Kidney tubule cell (primary cell): ENCODE measurements at places on chromosomes 3 and 15.
A peak's percentile ranks its signal among the peaks of the same experiment; 100 is the strongest.

- DNase-seq, result peak; percentile 30
Measured at GRCh38 chr3:174441588-174442301, 417.4 kb upstream of the NAALADL2 start.

- no peak for DNase-seq
Measured at GRCh38 chr3:128801779-128802380, 75.9 kb downstream of the RAB7A start.

DNA sequence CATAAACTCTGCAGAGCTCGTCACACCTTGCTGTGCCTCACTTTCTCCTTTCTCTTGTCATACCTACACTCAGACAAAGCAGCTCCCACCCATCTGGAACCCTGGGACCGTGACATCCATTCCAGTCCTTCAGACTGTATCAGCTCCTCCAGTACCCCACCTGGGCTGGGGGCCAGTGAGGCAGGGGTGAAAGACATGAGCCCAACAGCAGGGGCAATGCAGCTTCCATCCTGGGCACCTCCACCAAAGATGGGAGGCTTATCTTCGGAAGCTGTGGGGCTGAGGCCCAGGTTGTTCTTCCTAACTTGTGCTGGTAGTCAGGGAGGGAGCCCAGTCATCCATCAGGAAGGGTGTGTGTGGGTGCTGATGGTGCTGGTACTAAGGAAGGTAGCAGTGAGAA lies 109.2 kb downstream of the EEFSEC start:
- no peak for DNase-seq

DNA sequence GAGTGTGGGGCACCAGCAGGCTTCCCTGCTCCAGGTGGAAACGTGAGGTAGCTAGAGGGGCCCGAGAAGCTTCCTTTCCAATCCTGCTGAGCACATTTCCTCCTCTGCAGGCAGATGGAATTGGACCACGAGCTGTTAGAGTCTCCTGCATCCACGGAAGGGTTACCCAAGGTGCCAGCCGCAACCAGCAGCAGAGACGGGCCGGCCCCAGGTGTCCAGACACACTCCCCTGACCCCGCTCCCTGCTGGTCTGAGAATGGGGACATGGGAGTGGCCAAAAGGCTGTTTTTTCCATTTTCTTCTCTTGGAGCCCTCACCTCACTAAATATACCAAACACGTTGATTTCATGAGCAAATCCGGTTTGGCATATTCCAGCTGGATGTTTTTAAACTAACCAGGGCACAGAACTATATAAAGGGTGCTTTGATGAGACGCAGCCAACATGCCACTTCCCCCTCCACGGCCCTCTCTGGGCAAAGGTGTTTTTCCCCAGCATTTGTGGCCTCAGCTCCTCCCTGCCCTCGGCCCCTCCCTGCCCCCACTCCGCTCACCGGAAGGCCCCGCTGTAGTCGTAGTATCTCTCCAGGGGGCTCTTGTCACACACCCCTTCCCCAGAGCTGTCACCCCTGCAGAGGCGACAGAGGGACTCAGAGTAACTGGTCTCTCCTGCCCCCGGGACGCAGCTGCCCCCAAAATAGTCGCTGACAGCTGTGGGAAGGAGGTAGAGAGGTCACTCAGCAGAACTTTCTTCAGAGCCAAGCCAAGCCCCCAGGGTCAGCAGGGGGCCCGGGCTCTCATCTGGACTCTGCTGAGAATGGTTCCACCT lies 7.0 kb downstream of the MELTF start:
- no peak for DNase-seq

DNA sequence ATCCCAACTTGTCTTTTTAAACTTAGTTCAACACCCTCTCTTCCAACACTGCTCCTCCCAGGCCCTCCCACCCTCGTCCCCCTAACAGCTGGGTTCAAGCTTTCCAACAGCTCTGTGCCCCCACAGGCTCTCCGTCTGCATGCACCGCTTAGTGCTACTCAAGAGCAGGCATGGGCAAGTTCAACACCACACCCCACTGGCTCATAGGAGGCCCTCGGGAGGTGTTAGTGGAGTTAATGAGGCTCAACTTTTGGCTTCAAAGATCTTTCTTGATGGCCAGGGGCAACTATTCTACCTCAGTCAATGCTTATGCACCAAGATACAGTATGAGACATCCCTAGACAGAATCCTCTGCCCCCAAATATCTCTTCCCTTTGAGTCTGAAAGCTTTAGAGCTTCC lies 114.4 kb downstream of the ANP32A start:
- no peak for DNase-seq

DNA sequence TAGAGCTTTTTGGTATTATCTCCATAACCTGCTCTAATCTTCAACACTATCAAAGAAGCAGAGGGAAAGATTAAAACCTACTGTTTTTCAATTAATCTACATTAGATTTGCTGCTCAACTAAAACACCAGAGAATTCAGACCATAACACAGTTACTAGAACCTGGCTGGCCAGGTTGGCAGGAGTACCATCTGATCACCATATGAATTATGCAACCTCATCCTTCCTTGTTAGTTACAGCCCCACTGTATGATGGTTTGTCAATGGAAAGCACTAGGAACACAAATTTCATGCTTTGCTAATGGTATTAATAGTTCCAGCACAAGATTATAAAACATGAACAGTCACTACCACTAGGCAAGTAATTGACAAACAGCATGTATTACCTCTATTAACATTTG lies 5.8 kb downstream of the NPHP3 start:
- no peak for DNase-seq

- no peak for DNase-seq
Measured at GRCh38 chr3:33904730-33905129, 106.3 kb downstream of the PDCD6IP start.

DNA sequence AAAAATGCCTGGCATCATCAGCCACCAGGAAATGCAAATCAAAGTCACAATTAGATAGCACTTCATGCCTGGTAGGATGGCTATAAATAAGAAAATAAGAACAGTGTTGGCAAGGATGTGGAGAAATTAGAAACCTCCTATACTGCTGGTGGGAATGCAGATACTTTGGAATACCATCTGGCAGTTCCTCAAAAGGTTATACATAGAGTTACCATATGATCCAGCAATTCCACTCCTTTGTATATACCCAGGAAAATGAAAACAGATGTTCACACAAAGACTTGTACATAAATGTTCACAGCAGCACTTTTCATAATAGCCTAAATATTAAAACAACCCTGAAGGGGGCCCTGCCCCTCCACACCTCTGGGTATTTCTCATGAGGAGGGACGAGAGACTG lies 13.7 kb downstream of the ACSBG1 start:
- DNase-seq, result no peak
